Forelimb muscle (tissue), 1 donor: ENCODE measurements at places on chromosomes 7 and 10. TPM values are rescaled to one million over a fixed set of nuclear protein-coding genes. Genes with fewer than 3 reads are reported as not detected.

The FAM24B gene
- polyA plus RNA-seq: 2.0 TPM

- DNase-seq: no peak
Observed at GRCh38 chr10:128511284-128511683, 385.1 kb upstream of the MKI67 start.

- no peak for DNase-seq
Observed at GRCh38 chr7:81210137-81211064, 291.6 kb upstream of the SEMA3C start.

GRCh38 chr10:97585439-97585811 is 1.2 kb downstream of the HOGA1 start:
- DNase-seq: no peak

GRCh38 chr7:31443457-31443856 is 70.4 kb upstream of the ITPRID1 start:
- DNase-seq: no peak

DNA sequence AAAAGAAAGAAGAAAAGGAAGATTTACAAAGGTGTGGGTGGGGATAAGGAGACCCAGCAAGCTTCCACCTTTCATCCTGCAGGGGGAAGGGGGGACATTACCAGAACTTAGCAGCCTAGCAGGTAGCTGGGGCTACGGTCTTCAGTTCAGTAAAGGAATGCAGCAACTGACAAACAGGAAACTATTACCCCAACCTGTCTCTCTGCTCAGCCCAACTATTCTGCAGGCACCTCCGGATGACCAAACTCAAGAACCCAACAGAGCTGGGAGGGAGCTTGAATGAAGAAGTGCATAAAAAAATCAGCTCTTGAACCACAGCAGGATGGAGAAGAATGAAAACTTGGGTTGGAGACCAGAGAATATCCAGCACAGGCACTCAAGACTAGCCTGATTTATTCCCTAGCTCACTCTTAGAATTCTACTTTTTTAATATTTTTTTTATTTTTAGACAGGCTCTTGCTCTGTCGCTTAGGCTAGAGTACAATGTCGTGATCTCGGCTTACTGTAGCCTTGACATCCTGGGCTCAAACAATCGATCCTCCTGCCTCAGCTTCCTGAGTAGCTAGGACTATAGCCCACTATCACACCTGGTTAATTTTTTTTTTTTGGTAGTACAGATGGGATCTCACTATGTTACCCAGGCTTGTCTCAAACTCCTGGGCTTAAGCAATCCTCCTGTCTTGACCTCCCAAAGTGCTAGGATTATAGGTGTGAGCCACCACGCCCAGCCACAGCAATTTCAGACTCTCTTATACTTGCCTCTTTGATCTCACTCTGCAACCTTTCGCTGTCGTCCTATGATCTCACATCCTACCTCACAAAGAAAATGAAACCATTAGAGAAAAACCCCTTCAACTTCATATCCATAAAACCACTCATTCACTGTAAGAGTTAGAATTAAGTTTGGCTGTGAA is 18.5 kb upstream of the C10orf67 start:
- no peak for DNase-seq

The AEBP1 gene
- 65.4 TPM for polyA plus RNA-seq

GRCh38 chr7:158442260-158442659 is 145.4 kb downstream of the PTPRN2 start:
- no peak for DNase-seq

DNA sequence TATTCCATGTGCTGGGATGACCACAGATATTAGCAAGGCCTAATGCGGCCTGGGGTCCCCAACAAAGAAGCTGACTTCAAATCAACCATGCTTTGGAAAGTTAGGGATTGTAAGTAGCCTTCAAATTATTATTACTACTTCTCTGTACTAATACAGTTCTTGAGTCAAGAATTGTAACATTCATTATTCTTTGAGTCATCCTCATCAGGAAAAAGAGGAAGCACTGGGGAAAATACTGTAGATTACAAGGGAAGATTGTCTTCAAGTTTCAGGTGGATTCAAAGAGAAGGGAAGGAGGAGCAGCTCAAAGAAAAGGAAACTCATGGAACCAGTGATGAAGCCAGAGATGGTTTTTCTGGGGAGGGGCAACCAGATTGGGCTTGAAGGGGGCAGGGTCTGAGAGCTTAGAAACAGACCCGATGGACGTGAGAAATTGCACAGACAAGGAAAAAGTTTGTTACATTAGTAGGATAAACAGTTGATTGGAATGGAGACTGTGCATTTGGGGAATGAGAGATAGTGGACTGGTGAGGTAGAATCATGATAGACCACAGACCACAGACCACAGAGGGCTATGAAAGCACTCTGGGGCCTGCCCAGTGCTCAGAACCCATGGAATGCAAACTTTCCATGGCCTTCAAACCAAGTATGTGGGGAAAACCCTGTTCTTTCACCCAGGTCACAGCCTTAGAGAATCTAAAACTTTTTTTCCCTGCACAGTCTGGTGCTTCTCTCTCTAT is 209.9 kb downstream of the ZNF365 start:
- DNase-seq: no peak

The DNAH11 gene
- 0.30 TPM for polyA plus RNA-seq

DNA sequence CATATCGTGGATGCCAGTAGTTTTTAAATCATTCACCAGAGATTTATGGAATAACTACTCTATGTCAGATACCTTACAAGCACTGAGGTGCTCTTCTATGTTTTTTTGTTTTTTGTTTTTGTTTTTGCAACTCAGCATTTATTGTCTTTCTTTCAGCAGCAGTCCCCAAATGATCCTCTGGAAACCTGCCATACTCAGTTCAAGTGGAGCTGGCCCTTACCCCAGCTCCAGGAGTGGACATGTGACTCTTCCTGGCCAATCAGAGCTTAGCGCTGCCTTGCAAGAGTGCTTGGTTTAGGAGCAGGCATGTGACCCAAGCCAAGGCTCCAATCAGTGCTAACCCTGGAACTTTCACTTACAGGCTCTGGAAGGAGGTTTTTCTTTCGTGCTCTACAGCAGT is 356.6 kb upstream of the ZMIZ1 start:
- DNase-seq: no peak

DNA sequence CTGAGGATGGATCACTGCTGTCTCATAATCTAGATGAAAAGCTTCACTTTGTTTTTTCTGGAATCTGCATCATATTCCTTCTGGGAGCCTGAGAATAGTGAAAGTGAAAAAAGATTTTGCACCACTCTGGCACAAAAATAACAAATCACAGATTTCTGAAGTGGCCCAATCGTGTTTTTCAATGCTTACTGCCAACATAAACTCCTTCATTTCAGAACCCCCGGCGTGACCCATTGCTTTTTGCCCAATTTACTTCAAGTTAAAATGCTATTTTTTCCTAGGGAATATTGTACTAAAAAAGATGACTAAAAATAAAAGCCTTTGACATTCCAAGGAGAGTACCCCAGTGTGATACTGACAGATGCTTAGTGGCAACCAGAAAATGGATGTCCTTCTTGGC is 53.7 kb upstream of the ANK3 start:
- no peak for DNase-seq

DNA sequence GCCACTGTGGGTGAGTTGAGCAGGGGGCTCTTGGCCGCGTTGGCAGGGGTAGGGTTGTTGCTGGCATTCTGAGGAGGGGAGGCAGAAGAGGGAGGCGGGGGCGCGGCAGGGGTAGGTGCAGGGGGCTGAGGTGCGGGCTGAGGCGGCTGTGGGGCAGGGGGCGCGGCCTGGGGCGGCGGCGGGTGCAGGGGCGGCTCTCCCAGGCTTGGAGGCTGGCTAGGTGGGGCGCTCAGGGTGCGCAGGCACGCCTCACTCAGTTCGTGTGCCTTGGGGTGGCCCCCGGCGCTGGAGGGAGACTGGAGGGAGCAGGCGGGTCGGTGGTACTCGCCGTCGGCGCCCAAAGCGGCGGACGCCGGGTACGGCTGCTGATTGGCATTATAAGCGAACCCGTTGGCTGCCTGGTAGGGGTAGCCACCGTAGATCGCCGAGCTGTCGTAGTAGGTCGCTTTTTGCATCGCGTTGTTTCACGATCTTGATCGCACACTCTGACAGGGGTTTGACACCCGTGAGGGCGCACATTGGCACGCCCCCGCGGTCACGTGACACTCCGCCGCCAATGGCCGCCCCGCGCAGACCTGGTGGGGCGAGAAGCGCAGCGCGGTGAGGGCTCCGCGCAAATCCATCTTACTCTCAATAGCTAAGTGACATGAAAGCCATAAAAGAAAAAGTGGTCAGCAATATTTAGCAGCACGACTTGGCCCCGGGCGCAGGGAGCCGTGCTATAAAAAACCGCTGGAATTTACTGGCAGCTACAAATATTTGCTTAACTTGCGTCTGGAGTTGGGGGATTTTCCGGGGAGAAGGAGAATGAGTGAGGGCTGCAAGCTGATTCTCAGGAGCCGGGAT is 7.9 kb upstream of the HOXA2 start:
- DNase-seq: no peak

The ANKRD61 gene
- 1.0 TPM for polyA plus RNA-seq

GRCh38 chr7:137881607-137882260 is 35.0 kb upstream of the DGKI start:
- DNase-seq: no peak

- DNase-seq: no peak
Observed at GRCh38 chr7:106811472-106811871, 53.6 kb upstream of the PIK3CG start.

GRCh38 chr7:17239683-17240521 is 58.5 kb upstream of the AHR start:
- DNase-seq: no peak

- no peak for DNase-seq
Observed at GRCh38 chr7:103797647-103798307, 191.7 kb downstream of the RELN start.

DNA sequence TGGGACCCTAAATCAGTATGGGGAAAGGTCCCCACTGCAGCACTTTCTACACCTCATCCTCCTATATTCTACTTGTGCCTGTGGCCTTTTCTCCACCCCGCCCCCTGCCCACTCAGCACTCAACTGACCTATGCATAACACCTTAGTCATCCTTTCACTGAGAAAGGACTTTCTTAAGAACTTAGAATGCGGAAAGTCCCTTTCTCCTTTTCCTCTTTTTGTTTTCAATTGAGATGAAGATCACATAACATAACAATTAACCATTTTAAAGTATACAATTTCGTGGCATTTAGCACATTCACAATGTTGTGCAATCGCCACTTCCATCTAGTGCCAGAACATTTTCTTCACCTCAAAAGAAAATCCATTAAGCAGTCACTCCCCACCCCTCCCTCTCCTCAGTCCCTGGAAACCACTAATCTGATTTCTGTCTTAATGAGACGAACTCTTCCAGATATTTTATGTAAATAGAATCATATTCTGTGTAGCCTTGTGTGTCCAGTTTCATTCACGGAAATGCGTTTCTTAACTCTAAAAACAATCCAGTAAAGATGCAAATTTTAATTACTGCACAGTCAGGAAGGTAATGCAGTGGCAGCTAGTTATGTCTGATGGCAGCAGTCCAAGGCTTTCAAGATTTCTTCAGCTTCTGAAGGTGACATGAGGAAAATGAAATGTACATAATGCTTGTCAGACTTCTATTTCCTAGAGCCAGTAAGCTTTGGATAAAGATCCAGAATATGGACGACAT is 41.7 kb downstream of the FAS start:
- no peak for DNase-seq

DNA sequence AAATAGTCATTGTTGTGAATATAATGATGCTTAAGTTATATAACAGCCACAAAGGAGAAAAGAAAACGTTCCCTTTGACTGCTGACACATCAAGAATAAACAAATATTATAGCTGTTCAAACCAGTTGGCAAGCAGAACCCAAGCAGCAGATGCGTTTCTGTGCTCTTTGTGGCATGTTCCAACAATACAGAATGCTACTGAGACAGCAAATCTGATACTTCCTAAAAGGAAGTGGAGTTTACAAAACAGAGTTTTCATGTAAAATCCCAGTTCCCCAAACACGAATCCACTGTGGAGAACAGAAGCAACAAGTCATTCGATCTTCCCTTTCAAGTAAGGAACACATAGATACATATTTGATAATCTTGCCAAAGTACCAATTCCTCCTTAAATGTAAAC is 170.9 kb upstream of the ASAH2 start:
- peak; percentile 13 for DNase-seq

The NKX2-3 gene
- 1.2 TPM for polyA plus RNA-seq

DNA sequence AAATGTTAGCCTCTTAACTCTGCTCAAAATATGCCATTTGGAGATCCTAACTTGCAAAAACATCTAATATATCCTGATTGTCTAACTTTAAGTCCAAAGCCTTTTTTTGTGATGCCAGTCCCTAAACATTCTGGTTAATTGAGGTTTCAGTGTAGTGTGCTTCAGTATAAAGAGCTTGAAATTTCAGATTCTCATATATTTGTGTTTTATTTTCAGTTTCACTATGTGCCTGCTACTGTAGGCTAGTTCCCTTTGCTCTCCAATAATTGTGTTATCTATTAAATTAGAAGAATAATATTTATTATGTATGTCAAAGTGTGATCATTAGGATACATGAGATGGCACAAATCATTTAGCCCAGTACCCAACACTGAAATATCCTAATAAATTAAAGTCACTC is 1361.2 kb downstream of the XPNPEP1 start:
- DNase-seq: no peak

DNA sequence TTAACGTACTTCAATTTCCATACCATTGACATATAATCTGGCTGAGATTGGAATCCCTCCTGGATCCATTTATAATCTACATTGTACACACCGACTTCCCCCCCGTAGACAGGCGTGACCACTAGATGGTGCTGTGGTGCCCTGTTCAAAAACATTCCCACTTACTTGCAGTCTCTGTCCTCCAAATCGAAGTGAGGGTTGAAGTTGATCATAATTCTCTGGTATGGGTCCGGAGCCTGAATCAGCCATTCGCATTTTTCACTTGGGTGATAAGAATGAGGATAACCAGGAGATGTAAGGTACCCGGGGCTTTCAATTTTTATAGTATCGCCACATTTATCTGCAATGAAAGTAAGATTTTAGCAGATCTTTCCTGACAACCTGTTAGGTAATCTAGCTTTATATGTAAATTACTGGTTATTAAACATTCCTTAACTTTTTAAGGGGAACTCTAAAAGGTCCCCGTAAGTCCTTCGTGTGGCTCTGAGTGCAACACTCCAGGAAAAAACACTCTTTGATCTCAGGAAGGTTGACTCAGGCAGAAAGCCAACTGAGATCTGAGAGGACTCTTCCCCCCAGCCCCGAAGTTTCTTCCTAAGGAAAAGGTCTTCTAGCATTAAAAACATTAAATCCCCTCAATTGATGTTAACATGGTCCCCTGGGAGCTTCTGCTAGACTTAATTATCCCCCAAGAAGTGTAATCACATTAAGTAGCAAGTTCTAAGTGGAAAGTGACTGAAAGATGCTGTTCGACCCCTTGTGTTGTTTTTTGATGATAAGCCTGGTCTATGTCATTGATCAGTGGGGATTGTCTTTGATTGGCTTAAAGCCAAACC is 3.7 kb downstream of the NRP1 start:
- DNase-seq: peak; percentile 81

GRCh38 chr7:87411186-87411585 is 64.3 kb downstream of the ABCB4 start:
- no peak for DNase-seq
